ENCODE measurements at places on chromosomes 16 and 17.

GRCh38 chr17:75695830-75696271 is 25.4 kb upstream of the ITGB4 start:
- no peak for DNase-seq

DNA sequence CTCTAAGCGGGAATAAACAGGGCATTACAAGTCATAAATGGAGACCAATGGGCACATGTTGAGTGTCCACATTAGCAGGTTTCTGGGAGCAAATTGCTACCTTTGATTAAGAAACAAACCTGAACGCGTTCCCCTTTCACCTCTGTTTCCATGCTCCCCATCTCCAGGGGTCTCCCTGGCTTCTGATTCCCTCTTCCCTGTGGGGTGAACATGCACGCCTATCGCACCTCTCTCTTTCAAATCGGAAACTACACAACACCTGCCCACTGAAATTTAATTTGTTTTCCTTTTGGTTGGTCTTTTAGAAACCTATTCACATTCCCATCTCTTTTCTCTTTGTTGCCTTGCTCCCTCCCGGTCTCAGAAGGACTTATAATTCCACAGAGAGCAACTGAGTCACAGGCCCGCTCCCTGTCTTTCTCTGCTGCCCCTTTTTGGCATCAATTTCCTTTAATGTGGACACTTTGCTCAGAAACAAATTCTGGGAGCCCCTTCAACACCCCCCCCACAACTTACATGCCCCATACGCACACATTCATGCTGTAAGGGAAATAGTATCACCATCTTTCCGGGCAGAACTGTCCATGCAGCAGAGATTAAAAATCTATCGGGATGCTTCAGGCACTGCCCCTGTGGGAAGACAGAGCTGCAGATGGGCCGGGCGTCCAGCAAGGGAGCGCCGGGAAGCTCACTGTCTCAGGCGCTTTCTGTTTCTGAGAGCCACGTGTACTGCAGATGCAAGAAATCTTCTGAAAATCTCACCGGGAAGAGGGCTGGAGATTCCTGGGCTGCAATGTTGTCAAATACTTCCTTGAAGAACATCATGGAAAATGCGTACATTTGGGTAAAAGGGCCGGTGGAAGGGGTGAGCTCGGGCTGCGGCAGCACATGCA is 7.2 kb upstream of the FOXF1 start:
- no peak for DNase-seq

DNA sequence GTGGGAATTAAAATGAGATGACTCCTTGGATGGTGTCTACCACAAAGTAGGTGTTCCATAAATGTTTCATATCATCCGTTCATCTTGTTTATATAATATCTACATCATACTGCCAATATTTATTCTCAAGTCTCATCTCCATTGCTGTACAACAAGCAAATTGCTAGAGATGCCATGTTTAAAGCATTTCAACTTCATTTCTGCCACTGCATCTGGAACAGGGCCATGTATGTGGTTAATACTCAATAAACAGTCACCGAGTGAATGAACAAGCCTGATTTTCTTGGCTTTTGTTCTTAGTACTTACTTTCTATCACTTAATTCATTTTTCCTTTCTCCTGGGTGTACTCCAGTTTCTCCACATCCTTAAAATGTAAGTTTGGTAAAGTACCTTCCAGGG is 107.6 kb downstream of the KCNJ2 start:
- DNase-seq = no peak

DNA sequence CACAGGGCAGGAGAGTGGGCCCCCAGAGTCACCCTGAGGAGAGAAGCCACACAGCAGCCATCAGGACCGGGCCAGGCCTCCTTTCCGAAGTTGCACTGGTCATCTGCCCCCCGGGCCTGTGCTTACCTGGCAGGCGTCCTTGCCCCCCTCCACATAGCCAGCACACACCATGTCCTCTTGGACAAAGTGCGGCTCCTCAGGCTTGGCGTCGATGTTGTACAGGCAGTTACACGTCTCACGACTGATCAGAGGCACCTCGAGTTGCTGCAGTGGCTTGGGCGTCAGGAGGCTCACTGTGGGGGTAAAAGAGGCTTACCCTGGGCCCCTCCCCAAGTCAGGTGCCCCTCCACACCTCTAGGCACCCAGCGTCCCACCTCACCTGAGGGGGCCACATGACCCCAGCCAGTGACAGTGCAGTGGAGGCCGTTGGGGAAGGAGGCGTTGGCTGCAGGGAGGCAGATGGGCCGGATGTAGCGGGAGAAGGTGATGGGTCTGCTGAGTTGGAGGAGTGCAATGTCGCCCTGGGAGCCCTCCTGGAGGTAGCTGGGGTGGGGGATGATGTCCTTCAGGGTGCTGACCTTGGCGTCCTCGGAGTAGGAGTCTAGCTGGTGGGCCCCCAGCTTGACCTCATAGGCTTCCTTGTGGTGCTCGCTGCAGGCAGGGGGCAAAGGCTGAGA is 3.1 kb downstream of the PRSS8 start:
- DNase-seq = no peak

DNA sequence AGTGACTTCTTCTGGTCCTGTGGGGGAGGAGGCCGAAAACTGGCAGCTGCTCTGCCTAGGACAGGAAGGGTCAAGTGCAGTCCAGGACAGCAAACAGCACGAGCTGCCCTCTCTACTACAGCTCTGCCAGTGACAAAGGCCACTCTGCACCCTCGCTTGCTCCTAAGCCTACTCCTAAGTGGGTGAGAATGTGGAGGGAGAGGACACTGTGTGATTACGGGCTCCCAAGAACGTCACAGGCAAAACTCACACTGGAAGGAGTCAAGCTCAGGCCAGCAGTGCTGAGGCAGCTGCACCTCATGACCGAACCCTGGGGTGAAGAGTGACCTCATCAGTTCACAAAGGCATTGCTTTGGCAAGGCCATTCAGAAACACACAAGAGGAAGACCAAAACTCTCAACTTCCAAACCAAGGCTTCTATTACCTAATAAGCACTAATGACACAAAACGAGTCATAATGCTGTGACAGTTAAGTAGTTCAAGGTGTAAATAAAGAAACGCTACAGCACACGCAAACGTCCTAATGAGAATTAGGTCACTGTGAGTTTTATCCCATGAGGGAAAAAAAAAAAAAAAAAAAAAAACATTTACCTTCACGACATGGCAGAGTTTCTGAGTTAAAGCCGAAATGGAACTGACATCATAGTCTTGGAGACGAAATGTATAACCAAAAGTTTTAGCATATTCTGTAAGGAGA is 35.1 kb downstream of the MARF1 start:
- no peak for DNase-seq

- no peak for DNase-seq
Observed at GRCh38 chr17:82815790-82816305, 24.0 kb downstream of the ZNF750 start.

DNA sequence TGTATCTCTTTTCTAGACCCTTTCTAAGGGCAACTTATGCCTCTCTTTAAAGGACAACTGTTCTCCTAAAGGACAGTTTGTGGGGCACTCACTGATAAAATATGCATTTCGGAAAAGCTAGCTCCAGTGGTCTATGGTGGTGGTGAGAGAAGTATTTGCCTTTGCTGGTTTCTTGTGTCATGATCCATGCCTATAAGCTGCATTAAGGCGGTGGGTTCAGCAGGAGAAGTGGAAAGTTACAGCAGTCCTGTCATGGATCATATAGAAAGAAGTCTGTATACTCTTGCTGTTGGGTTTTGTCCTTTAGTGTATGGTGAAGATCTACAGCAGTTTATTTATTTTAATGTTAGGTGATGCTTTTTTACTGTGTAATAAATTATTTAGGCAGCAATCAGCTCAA is 563.9 kb upstream of the PSMD7 start:
- DNase-seq = no peak

DNA sequence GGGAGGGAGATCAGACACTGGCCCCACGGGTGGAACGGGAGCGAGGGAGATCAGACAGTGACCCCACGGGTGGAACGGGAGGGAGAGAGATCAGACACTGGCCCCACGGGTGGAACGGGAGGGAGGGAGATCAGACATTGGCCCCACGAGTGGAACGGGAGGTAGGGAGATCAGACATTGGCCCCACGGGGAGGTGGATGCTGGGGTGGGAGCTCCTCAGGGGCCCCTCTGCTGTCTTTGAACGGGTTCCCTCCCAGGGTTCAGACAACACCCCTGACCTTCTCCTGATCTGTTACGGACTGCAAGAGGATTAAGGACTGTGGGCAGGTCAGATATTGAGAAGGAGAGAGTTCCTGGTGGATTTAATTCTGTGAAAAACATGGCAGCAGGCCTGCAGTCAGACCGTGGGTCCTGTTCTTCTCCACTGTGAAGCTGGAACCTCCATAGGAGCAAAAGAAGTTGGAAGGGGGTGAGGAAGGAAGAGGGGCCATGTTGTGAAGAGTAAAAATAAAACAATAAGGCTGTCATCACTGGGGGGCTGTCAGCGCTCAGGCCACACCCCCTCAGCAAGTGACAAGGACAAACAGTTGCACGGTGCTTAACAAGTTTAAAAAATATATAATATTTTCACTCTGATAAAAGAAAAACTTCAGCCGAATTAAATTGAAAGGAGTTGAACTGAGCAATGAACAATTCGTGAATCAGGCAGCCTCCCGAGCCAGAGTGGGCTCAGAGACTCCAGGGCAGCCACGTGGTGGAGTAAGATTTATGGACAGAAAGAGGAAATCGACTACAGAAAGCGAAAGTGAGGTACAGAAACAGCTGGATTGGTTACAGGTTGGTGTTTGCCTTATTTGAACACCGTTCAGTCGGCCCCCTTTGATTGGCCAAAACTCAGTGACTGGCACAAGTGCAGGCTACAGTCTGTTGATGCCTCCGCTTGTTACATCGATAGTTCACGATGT is 348.7 kb upstream of the TNRC6C start:
- DNase-seq = peak; percentile 49

DNA sequence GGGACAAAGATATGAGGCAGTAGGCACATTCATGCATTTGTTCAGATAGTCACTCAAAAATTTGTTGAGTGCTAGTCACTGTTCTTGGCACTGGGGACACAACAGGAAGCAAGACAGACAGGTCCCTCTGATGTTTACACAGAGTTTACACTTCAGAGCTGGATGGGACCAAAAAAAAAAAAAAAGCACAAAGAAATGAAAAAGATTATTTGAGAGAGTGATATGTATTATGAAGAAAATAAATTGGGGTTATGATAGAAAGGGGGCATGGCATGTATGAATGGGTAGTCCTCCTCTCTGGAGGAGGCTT is 3.5 kb upstream of the YPEL2 start:
- DNase-seq = no peak

Measured in effector CD4-positive, alpha-beta T cell (primary cell).